ENCODE measurements at places on chromosomes 2 and 18.

GRCh38 chr18:26756556-26756955 lies 109.0 kb downstream of the AQP4 start:
- no peak for DNase-seq

DNA sequence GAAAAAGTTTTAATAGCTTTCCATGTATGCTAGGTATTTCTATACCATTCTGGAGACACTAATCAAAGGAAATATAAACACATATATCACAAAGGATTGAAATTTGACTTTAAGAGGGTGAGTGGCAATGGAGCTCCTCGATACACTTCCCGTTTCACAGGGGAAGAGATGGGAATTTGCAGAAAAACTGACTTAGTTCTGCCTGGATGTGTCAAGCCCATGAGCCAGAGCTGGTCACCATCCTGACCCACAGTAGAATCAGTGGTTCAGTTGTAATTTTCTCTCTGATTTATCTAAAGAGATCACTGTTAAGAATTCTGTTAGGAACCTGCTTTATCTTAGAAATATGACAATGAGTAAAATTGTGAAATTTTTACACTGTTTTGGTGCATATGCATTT lies 34.2 kb downstream of the PLCL1 start:
- DNase-seq, result peak; percentile 54

DNA sequence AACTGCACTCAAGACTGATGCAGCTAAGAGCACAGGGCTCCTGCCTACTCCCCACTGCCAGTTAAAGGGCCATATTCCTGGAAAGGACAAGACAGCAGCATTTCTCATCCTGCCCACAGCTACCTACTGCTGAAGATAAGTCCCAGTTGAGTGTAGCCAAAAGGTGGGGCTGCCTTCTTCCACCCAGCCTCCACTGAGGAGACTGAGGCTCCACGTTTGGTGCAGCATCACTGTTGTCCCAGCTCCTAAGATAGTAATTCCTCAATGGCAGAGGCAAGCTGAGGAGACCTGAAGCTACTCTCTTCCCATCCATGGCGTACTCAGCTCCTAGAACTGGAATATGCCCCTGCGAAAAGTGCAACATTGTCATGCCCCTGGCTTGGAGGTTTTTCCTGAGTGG lies 149.7 kb downstream of the TRABD2A start:
- DNase-seq, result no peak

DNA sequence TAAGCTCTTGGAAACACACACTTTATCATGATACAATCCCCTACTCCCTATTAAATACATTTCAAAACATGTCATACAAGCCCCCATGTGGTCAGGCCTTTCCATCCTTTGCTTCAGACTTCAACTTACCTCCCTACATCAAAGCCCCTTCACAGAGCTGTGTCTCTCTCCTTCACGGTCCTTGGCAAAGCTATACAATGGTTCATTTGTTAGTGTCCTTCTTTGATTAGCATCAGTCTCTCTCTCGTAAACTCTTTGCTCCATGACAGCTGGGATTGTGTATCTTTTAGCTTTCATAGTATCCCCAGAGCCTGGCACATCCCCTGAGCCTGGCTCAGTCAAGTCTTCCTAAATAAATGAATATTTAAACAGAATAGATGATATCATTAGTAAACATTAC lies 25.6 kb upstream of the INSIG2 start:
- no peak for DNase-seq

- DNase-seq, result no peak
Measured at GRCh38 chr2:215452725-215453124, 16.9 kb upstream of the FN1 start.

DNA sequence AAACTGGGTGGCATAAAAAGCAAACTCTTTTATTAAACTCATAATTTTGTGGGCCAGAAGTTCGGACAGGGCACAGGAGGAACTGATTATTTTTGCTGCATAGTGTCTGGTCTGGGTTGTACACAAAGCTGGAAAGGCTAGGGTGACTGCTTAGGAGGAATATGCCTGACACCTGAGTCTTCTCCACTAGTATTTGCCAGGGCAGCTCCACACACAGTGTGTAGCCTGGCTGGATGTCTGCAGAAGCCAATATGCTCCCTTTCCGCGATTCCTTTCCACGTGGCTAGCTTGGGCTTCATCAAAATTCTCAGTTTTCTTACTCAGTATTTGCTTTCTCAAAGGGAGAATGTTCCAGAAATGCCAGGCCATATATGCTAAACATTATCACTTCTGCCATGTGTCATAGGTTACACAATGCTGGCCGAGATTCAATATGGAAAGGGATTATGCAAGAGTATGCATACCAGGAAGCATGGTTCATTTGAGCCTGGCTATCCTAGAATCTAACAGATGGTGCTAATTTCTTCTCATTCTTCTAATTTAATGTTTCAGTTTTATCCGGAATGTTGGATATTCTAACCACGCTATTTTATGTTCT lies 142.7 kb upstream of the DOK6 start:
- DNase-seq, result no peak

DNA sequence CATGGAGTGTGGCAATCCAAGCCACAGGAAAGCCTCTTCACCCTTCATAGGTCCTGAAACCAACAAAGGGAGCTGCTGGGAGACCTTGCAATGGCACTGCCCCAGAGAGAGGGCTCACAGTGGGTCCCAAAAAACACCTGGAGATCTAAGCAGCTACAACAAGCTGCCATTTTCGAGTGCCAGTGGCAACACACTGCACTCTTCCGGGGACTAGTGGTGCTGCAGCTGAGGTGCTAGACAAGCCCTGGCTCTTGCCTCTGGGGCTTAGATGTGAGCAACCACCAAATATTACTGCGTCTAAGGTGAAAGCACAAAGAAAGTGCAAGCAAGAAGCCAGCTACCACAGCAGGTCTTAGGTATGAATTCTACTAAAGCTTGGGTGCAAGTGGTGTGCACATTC lies 192.9 kb downstream of the NOL4 start:
- DNase-seq, result no peak

- DNase-seq, result no peak
Measured at GRCh38 chr2:133026536-133027177, 356.7 kb upstream of the LYPD1 start.

DNA sequence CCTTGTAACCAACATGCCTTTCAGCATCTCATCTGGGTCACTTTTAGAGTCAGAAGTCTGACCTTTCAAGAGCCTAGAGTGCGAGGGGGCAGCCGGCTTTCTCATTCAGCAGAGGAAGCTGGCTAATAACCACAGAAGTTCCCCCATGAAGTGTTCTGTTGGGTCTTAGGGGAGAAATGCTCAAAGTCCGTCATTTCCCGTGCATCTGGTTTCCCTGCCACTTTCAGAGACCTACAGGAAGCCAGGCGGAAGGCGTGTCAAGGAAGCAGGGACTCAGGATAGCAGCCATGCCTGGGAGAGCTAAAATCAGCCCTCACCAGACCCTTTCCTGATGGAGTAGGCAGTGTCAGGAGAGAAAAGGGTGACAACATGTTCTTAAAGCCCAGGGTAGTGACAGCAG lies 301.8 kb upstream of the ID2 start:
- peak; percentile 27 for DNase-seq

DNA sequence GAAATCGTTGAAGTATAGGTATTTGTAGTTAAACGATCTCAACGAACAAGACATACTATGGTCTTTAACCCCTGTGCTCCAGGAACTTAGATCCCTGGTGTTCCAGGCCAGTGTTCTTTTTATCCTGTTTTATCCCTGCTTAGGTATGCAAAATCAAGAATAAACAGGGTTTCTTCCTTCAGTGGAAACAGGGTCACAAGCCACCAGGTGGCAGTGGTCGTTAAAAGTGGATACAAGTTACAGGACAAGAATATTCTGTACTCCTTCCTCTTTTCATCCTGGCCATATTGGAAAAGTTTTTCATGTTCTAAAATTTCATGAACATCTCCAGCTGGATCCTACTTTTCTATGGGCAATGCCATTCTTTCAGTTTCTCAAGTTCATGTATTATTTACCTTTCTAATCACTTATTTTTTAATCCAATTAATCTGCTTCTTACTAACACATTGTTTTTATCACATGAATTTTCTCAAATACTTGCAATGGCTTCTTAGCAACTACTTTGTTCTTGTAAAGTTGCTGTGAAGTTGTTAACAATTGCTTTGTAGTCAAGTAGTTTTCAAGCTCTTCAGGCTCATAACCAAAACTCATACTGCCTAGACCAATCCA lies 16.4 kb upstream of the HNMT start:
- peak; percentile 83 for DNase-seq

- peak; percentile 33 for DNase-seq
Measured at GRCh38 chr2:200732866-200733265, 78.8 kb upstream of the BZW1 start.

- peak; percentile 87 for DNase-seq
Measured at GRCh38 chr18:813172-814071, 1.4 kb upstream of the YES1 start.

DNA sequence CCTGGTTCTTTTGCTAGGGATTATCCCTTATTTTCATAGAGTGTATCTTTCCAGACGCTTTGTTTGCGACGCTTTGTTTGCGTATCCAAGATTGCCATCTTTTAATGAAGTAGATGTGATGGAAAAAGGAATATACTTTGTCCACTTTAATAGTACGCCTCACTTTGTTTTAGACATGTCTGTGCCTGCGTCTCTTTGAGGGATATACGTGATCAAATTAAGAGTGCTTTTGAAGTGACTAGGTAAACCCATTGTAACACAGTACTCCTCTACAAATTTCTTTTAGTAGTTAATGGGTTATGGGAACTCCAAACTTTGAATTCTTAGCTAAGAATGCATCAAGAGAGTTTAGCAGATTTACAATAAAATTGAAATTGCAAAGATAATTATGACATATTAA lies 27.9 kb downstream of the ACSL3 start:
- DNase-seq, result no peak

- peak; percentile 37 for DNase-seq
Measured at GRCh38 chr18:9951022-9951859, 37.4 kb downstream of the VAPA start.
